Endodermal cell (in vitro differentiated cells): ENCODE measurements at places on chromosomes 3 and 15.
A peak's percentile ranks its signal among the peaks of the same experiment; 100 is the strongest.

DNA sequence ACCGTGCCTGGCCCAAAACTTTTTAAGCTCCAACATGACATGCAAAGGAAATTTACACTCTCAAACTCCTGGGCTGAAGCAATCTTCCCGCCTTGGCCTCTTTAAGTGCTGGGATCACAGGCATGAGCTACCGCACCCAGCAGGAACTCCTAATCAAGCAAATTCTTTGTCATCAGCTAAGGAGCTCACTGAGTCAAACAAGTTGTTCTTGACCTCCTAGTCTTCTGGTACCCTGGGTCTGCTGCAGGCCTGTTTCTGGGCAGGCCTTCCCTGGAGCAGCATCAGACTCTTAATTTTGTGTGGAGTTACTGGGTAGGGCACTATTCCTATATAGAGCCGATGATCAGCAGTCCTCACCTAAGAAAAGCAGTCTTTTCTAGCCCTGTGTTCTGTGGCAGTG lies 68.4 kb upstream of the FLNB start:
- DNase-seq: peak; percentile 68

- no peak for DNase-seq
These were observed 138.3 kb downstream of the GSK3B start for GRCh38 chr3:119955972-119956371.

DNA sequence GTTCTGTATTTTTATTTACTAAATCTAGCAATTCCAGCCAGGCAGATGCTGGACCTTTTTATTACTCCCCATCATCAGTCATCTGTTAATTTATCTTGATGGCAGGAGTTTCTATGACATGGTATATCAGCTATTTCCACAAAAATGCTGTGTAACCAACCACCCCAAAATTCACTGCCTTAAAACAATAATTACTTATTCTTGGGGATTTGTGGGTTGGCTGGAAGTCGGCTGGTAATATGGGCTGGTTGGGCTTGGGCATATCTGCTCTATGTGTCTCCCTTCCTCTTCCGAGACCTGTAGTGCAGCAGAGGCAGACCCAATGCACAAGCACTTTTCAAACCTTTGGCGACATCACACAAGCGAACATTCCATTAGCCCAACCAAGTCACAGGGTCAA lies 92.1 kb upstream of the UBE2E1 start:
- DNase-seq: no peak

GRCh38 chr3:73479325-73479724 lies 145.4 kb downstream of the PDZRN3 start:
- no peak for DNase-seq

DNA sequence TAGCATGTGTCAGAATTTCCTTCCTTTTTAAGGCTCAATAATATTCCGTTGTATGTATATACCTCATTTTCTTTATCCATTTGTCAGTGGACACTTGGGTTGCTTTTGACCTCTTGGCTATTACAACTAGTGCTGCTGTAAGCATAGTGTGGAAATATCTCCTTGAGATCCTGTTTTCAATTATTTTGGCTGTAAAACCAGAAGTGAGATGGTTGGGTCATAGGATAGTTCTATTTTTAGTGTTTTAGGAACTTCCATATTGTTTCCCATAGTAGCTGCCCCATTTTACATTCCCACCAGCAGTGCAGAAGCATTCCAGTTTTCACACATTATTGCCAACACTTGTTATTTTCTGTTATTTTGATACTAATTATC lies 70.4 kb upstream of the C15orf39 start:
- no peak for DNase-seq

GRCh38 chr3:99915906-99916432 lies 98.3 kb downstream of the CMSS1 start:
- DNase-seq: no peak

- peak; percentile 85 for DNase-seq
These were observed 520 bp downstream of the SLC26A6 start for GRCh38 chr3:48634661-48635221.

DNA sequence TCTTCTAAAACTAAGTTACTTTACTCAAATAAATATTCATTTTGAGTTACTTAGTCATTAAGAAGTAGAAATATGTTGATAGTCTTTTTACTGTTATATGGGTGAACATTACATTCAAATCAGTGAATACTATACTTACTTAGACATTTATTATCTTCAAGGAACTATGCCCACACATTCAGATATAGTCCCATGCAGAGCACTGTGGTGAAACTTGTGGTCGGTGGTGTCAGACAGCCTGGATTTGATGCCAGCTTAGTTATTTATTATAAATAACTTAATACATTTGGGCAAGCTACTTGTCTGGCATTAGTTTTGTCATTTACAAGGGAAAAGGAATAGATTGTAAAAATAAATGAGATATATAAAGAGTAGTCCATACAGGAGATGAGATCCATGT lies 149.5 kb downstream of the RAP2B start:
- DNase-seq: no peak

DNA sequence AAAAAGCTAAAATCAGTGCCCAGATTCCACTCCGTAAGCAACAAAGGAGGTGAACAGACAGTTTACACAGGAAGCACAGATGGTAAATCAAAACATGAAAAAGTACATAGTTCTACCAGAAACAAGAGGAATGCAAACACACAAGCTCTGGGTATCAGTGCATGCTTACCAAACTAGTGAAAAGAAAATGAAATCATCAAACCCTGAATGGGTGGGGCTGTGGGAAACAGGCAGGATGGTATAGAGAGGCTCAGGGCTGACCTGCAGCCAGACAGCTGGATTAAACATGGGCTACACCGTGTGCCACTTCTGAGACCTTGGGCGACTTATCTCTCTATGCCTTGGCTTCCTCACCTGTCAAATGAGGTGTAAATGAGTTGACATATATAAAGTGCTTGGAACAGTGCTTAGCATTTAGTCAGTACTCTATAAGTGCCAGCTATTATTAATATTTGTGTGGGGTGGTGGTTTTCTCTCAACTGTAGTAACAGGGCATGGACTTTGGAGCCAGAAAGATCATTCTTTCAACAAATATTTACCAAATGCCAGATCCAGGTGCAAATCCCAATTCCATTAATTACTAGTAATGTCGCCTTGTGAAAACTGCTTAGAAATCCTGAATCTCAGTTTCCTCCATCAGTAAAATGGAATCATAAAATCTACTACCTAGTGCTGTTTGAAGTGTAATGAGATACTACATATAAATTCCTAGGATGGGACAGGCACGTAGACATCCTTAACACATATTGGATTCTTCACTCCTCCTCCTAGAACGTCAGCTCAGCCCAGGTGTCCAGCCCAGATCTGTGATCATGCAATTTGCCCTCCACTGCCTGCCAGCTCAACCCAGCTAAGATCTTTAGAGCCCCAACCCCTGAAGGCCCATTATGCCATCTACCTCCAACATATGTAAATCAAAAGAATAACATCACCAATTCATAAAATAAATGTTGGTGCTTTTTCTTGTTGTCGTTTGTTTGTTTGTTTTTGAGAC lies 55.5 kb upstream of the SMAD3 start:
- peak; percentile 10 for DNase-seq

- no peak for DNase-seq
These were observed 9.1 kb upstream of the SEC11A start for GRCh38 chr15:84725001-84725491.

DNA sequence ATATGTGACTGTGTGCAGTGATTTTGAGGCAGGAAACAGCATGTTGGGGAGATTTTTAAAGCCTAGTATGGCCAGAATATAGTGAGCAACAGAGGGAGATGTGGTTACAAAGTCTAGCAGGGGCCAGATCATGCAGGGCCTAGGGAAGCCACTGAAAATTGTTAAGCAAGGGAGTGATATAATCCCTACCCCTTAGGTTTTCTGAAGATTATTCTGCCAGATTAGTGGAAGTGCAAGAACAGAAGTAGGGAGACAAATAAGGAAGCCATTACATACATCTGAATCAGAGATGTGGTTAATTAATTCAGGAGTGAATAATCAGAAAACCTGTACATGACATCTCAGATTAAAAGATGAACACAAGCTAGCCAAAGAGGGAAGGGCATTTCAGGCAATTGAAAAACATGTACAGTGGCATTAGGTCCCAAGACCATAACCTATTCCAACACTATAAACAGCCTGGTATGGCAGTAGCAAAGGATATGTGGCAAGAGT lies 54.8 kb downstream of the MSL2 start:
- DNase-seq: no peak

DNA sequence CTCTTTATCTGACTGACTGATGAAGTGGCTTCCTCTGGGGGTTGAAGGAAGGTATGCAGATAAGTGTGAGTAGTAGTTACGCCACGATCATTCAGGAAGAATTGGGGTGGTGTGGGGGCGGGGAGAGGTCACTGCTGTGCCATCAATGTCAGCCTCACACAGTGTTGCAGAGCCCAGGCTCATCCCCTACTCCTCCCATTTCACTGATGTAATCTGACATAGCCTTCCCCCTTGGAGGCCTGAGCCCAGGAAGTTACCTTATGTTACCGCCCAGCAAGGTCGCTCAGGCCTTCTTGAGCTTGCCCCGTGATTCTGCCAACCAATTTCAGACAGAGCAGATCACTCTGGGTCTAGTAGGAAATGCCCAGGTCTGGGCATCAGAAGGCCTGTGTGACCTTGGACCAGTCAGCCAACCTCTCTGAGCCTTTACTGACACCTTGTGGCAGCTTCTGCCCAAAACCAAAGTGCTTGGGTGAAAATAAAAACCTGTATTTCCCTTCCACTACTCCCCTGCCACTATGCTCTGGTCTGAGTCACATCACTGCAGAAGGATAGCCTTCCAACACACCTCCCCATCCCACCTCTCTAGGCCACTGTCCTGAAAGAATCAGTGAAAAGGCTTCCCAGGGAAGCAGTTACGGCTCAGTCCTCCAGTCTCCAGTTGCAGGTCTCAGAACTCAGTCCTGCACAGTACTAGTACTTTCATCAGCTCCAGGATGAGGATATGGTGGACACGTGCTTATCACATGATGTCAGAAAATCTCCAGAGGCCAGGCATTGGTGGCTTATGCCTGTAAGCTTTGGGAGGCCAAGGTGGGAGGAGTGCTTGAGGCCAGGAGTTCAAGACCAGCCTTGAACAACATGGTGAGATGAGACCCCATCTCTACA lies 28.1 kb upstream of the INSYN1 start:
- DNase-seq: peak; percentile 79

- no peak for DNase-seq
These were observed 210.6 kb downstream of the ATP8B4 start for GRCh38 chr15:49908236-49908932.

GRCh38 chr3:188336178-188336577 lies 182.2 kb downstream of the LPP start:
- DNase-seq: no peak

DNA sequence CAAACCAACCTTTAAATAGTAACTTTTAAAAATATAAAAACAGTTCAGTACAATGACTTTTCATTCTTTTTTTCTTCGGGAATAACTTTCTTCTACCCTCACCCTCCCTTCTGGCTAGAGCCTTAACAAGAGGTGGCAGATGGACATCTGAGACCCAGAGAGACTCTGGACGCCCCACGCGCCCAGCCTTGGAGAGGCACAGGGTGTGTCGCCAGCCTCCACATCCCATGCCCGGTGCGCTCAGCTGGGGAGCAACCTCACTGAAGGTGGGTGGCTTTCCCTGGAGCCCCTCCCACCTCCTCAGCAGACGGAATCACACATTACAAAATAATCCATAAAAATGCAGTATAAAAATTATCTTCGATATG lies 49.5 kb downstream of the TLE3 start:
- DNase-seq: no peak

DNA sequence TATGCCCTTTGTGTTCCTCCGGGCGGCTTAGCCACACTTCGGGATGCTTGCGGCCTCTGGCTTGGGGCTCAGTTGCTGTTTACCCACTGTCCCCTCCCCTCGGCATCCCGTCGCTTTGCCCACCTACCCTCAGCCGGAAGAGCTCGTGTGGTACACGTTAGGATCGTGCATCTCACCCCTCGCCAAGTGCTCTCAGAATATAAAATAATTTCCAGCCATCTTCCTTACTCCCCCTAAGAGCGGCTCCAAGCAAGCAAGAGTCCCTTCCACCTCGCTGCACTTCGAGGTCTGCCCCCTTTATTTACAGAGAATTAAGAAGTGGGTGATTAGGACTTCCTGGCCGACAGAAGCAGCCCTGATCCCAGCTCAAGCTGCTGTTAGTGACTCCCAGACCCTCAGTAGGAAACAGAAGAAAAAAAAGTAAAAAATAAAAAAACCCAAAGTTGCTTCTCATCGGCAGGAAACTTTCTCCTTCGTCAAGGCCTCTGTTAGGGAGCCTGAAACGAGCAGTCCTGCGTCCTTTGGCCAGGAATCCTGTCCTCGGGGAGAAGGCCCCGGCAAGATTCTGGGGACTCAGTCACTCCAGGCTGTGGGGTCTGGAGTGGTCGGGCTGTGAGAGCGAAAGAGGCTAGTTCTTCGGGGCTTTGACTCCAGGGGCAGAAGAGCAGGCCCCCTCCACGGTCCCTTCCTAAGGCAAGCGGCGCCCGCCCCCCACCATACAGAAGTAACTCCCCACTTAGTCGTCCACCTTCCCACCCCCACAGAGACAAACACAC lies 3.0 kb downstream of the MEIS2 start:
- peak; percentile 67 for DNase-seq

- no peak for DNase-seq
These were observed 1.9 kb downstream of the TKT start for GRCh38 chr3:53253707-53254508.

GRCh38 chr3:114878114-114878839 lies 268.8 kb downstream of the ZBTB20 start:
- no peak for DNase-seq

DNA sequence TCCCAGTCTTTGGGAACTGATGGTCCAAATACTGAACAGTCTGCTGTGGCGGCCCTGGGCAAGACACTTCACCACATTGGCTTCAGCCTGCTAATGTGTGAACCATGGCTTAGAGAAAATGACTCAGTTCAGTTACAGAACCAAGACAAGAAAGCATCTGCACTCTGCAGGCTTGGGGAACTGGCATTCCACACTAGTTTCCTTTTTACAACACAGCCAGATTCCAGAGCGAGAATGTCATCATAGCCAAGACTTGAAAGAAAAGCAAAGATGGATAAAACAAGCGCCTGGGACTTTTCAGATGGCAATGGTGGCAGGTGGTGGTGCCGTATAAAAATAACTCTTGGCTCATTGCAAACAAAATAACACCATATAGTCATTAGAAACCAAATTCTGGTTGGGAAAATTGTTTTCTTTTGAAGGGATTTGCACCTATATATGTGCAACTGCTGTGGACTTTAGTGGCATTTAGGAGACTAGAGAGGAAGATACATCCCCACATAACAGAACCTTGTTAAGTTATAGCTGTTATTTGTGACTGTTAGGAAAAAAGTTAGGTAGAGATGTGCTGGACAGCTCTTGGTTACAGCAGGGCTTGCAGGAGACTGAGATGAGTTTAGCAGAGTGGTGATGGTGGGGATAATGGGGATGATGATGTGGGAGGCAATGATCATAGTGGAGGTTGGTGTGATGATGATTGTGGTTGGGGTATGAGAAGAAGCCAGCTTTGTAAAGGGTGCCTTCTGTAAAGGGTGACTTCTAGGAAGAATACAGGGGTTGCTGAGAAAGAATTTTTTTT lies 273.6 kb downstream of the THRB start:
- no peak for DNase-seq
